Mesenteric fat pad (tissue), 1 donor: ENCODE measurements at places on chromosomes 7 and 10. TPM values are rescaled to one million over a fixed set of nuclear protein-coding genes. Genes with fewer than 3 reads are reported as not detected.

DNA sequence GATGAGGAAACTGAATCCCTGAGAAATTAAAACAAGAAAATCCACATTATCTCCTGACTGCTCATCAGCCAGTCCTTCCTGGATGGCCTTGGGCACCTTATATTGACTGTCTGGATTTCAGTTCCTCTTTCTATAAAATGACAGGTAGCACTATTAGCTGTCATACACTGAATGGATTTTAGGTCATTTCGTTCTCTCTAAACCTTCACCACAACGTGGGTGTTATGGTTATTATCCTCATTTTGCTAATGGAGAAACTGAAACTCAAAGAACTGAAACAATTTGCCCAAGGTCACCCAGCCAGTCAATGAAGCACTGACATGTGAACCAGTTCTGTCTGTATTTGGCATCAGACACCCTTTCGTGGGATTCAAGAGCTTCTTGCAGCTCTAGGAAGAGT lies 193.8 kb downstream of the CYP26A1 start:
- DNase-seq: no peak

Gene ASIC3
- total RNA-seq: 0.87 TPM

- DNase-seq: no peak
These were observed 55.2 kb downstream of the ZEB1 start for GRCh38 chr10:31374146-31374696.

DNA sequence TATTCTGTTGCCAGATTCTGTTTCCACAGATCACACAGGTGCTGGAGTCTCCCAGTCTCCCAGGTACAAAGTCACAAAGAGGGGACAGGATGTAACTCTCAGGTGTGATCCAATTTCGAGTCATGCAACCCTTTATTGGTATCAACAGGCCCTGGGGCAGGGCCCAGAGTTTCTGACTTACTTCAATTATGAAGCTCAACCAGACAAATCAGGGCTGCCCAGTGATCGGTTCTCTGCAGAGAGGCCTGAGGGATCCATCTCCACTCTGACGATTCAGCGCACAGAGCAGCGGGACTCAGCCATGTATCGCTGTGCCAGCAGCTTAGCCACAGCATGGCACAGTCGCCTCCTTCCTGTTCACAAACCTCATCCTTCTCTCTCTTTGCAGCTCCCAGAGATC lies 237.5 kb upstream of the PRSS1 start:
- DNase-seq: no peak

DNA sequence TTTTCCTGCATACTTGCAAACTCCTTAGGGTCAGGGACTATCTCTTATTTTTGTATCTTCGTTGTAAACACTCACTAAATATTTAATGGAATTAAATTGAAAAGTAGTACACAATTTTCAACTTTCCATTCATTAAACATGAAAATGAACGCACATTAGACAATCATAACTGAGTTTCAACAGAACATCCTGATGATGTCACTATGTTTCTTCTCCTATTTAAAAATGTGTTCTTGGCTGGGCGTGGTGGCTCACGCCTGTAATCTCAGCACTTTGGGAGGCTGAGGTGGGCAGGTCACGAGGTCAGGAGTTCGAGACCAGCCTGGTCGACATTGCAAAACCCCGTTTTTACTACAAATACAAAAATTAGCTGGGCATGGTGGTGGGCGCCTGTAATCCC lies 14.1 kb upstream of the PURB start:
- DNase-seq: no peak

Gene PCLO
- total RNA-seq: 2.2 TPM
